RPMI8226 (cell line): ENCODE measurements at places on chromosomes 13 and 19.

DNA sequence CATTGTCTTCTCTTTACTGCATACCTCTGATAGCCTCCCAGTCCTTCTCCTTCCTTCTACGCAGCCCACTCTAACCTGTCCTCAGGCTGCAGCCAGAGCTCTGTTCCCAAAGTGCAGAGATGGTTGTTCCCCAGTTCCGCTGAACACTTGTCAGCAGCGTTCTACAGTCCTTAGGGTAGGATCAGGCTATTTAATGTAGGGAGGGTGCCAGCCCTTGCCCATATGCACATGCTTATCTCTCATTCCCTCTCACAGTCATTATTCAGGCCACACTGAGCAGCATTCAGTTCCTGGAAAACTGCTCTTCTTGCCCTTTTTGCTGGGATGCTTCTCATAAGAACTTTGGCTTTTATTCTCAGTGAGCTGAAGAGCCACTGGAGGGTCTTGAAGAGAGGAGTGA, 180.7 kb downstream of the MTUS2 start:
- no peak for DNase-seq

GRCh38 chr13:112695121-112695520, 5.3 kb downstream of the ATP11A start:
- DNase-seq = no peak

GRCh38 chr13:110942248-110942981, 27.5 kb upstream of the ANKRD10 start:
- DNase-seq = no peak

- no peak for DNase-seq
Observed at GRCh38 chr13:32316028-32316339, 676 bp downstream of the BRCA2 start.

- DNase-seq = no peak
Observed at GRCh38 chr13:50459046-50459445, 384.4 kb downstream of the DLEU7 start.

GRCh38 chr13:41019011-41019487, at the start of gene ELF1:
Gene ELF1 (minus strand): TSS chr13:41019316. CDS start chr13:40982054, 37,262 bp downstream.
- DNase-seq = peak; percentile 87
